ENCODE measurements at places on chromosomes 7 and 10. TPM values are rescaled to one million over a fixed set of nuclear protein-coding genes. Genes with fewer than 3 reads are reported as not detected.

The ANKRD16 gene
- 3.1 TPM for total RNA-seq

The TEX47 gene
- not detected for total RNA-seq

The MSS51 gene
- 4.8 TPM for total RNA-seq

The DAGLB gene
- 20.3 TPM for total RNA-seq

The SCART1 gene
- total RNA-seq: 9.9 TPM

The NMT2 gene
- total RNA-seq: 18.9 TPM

The AGR2 gene
- not detected for total RNA-seq

DNA sequence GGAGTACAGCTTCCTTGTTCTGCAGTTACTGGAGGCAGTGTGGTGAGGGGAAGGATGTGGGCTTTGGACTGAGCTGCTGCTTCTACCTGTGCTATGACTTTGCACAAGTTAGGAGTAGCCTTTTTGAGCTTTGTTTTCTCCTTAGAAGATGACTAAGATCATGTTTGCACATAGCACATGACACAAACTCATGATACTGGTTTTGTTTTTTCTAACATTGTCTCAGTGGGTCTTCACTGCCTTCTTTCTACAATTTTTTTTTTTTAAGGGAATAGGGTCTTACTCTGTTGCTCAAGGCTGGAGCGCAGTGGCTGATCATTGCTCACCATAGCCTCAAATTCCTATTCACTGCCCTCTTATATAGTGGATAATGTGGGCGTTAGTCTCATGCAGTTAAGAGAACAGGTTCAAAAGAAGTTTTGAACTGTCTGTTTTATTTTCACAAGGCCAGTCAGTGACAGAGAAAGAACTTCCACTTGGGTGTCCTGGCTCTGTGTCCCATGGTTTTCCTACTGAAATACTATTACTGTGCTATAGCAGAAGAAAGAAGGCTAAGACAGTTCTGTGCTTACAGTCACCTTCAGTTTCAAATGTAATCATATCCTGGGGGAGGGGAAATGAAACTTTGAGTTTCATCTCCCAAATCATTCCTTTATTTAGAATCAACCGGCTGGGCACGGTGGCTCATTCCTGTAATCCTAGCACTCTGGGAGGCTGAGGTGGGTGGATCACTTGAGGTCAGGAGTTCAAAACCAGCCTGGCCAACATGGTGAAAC, 72.0 kb downstream of the KAT6B start:
- peak; percentile 39 for DNase-seq

GRCh38 chr10:24617771-24618396, 105.8 kb downstream of the ARHGAP21 start:
- peak; percentile 77 for DNase-seq

GRCh38 chr10:2921956-2922680, 145.2 kb upstream of the PFKP start:
- DNase-seq: no peak

DNA sequence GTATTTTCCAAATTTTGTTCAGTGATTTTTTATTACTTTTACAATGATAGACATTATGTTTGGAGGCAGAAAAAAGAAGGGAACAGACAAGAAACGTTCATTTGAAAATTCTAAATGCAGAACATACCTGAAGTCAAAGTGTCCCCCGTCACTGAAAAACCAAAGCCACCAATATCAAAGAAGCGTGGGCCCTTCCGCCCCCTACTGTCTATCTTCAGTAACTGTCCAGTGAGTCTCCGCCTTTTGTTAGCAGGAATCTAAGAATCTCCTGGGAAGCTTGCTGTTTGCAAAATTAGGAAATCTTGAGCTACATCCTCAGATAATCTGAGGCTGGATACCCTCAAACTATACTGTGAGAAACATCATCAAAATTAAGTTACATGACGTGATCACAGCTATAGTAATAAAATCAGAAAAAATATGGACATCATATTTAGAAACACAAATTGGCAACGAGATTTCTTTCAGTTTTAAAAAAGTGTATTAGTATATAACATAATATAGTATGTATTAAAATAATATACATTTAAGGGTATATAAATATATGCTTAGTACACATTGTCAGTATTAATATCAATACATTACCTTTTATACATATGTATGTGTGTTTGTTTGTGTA, 169.3 kb upstream of the AKR1E2 start:
- DNase-seq: peak; percentile 22

DNA sequence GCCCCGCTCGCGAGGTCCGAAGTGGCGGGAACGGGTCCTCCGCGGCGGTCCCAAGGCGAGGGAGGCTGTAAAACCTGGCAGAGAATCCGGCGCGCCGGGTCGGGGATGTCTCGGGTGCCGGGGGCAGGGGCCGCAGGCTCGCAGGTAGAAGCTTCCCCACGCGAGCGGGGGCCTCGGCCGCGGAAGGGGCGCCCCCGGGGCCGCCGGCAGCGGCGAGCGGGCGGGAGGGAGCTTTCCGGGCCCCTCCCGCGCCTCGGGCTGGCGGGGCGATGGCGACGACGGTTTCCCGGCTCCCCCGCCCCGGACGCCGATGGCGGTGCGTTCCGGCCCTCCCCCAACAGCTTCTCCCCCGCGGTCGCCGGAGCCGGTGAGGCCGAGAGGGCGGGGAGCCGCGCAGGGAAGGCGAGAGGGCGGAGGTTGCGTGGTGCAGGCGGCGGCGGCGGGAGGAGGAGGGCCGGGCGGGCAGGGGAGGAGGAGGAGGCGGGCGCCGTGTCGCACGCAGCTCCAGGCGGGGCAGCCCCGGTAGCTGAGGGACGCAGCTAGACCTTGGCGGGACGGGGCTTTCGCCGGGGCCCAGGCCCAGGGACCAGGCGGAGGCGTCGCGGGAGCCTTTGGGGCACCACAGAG, at the start of gene CUL1:
CUL1 (plus strand) TSS at position 507 of the 627 bp plus-strand sequence. CDS start 31,220 bp downstream, outside the sequence.
- peak; percentile 72 for DNase-seq

DNA sequence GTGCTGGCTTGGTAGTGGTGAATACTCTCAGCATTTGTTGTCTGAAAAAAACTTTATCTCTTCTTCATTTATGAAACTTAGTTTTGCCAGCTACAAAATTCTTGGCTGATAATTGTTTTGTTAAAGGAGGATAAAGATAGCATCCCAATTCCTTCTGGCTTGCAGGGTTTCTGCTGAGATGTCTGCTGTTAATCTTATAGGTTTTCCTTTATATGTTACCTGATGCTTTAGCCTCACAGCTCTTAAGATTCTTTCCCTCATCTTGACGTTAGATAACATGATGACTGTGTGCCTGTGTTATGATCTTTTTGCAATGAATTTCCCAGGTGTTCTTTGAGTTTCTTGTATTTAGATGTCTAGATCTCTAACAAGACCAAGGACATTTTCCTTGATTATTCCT, 9.9 kb upstream of the MRPS33 start:
- no peak for DNase-seq

- no peak for DNase-seq
Observed at GRCh38 chr10:129552119-129552518, 85.1 kb downstream of the MGMT start.

DNA sequence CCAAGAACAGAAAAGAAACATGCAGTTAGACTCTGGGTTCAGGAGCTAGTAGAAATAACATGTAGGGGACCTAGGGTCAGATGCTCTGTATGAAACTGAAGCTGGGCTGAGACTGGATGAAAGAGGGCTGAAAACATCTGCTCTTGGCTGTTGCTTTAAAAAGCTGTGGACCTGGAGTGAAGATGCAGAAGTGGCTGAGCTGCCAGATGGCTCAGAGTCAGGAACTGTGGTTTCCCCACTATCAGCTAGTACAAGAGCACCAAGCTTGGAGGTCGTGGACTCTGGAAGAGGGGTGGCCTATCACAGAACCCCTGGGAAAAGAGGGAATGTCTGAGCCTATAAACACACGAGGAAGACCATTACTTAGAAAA, 5.9 kb downstream of the ADK start:
- no peak for DNase-seq

GRCh38 chr7:158985583-158985982, 129.2 kb downstream of the DYNC2I1 start:
- no peak for DNase-seq

DNA sequence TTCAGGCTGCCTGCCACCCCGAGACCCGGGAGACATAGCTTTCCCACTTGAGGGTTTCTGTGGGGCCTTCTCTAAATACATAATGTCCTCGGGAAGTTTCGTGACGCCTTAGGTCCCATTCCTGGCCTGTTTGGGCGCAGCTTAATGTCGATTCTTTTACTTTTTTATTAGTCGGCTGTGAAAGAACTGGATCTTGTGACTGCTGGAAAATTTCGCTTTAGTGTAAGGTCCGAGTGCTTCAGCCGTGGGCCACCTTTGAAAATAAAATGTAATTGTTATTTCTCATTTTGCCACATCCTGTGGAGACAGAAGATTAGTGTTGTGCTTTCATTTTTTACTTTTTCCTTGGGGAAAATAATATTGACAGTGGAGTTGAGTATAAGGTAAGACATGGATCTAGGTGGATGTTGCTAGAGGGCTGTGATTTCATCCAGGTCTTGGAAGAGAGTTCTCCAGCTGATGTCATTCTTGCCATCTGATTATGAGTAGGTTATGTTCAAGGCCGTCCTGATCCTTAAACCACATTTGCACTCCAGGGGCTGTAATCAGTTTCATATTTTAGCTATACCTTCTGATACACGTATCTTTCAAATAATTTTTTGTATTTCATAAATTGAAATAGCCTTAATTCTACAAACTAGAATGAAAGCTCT, 830 bp downstream of the RAB18 start:
- no peak for DNase-seq

GRCh38 chr7:94095316-94096009, 91.3 kb upstream of the BET1 start:
- no peak for DNase-seq

- peak; percentile 90 for DNase-seq
Observed at GRCh38 chr10:30529373-30529998, 95.5 kb downstream of the MAP3K8 start.

- DNase-seq: no peak
Observed at GRCh38 chr10:131431533-131431932, 120.0 kb upstream of the TCERG1L start.

DNA sequence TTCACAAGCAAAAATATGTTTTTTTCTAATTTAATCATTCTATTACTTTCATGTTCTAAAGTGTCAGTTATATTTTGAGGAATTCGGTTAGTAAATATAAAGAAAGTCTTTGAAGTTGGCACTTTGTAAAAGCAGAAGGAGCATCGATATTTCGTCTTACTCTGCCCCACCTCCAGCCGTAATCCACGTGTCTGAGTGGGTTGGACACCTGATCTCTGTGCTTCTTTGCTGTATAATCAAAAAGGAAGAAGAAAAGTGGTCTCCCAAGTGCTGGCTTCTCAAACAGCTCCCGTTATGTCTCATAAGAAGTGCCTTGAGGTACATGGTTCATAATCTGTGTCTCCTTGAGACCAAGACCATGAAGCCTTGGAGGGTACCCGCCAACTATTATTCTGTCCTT, 19.8 kb downstream of the PRKAR2B start:
- no peak for DNase-seq

GRCh38 chr10:48903151-48903550, 36.5 kb downstream of the LRRC18 start:
- DNase-seq: no peak

DNA sequence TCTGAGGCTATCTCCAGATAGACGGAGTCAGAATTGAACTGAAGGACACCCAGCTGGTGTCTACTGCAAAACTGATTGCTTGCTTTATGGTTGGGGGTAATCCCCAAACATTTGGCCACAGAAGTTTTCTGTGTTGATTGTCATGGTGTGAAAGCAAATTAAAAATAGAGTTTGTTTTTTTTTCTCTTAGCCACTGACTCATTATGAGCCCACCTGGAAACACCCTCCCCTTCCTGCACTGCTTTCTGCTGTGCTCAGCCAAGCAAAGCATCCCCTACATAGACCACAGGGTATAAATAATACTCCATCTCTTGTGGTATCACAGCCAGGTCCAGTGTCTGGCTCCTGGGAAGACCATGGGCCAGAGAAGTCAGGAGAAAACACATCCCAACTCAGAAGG, 6.5 kb upstream of the VWC2 start:
- no peak for DNase-seq

All from natural killer cell (primary cell).